Retina (tissue), 1 donor: ENCODE measurements at places on chromosomes 13 and 19.

- no peak for DNase-seq
Measured at GRCh38 chr13:30751183-30751933, 16.0 kb downstream of the ALOX5AP start.

DNA sequence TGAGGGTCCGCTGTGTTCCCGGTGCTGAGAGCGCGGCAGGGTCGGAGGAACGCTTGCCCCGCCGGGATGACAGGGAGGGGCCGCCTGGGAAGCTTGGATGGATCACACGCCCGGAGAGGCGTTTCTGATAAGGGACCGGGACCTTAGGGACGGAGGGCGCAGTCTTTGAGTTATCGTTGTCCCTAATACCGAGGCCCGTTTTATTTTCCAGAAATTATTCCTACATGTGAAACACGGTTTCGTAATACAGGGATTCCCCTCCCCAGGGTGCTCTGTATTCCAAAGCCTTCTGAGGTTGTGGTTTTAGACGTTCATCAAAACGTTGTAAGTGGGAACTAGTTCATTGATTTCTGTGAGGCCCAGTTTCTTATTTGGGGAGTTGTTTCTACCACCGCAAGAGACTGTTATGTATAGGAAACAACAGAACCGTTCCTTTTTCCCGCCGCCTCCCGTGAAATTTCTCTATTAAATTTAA is 752 bp downstream of the PDCD5 start:
- no peak for DNase-seq

DNA sequence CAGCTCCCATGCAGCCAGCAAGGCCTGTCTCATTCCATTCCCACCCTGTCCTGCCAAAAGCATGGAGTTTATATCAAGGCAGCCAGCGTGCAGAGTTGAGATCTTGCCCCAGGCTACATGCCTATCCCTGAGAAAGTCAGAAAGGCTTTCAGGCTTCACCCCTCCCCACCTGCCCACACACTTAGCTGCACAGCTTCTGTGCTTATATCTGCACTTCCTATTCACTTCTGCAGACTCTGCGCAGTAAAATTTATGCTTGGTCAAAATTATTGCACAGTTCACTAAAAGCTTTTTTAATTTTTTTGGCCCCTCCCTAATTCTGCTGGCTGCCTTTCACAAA is 12.5 kb upstream of the ZNF675 start:
- DNase-seq: no peak

DNA sequence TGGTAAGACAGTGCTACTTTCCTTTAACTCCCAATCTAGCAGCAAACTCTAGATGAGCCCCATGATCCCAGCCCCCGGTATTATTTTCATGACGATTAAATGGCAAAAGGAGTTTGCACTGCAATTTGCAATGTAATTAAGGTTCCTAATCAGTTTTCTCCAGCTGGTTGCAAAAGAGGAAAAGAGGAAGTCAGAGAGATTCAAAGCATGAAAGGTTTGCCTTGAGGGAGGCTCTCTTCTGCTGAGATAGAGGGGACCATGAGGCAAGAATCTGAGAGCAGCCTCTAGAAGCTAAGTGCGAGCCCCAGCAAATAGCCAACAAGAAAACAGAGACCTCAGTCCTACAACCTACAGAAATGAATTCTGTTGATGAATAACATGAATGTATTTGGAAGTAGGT is 527.1 kb downstream of the UQCRFS1 start:
- DNase-seq: no peak

DNA sequence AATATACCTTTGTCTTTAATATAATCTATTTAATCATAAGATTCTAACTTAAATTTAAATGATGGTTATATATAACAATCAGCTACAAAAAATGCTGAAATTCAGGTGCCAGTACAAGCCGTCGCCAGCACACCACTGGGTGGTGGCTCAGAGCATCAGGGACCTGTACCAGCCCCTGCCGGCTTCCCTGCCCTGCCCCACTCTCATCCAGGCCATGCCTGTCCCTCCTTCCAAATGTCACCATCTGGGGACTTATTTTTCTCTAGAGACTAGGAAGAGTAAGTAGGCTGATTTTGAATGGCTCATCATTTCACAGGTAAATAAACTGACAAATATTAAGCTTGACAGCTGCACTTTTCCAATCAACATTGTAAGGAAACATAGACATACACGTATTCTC is 1.6 kb downstream of the METTL21C start:
- DNase-seq: no peak

- peak; percentile 65 for DNase-seq
Measured at GRCh38 chr19:2239771-2240770, 3.4 kb downstream of the SF3A2 start.

GRCh38 chr13:61728471-61728870 is 312.8 kb upstream of the PCDH20 start:
- no peak for DNase-seq

DNA sequence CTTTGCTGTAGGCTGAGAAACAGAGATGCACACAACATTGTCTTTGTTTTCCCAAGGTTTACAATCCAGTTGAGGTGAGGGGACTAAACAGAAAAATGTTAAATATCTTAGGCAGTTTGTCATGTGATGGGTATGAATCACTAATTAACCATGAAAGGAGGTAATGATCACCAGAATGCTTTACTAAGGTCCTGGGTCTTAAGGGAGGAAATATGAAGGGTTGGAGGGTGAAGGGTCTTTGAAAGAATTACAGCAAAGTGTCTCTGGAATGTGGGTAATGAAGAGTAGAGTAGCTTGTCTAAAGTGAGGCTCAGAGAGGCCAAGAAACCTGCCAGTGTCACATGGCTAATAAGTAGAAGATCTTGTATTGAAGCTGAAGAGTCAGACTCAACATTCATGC is 19.0 kb downstream of the BIVM start:
- DNase-seq: no peak

DNA sequence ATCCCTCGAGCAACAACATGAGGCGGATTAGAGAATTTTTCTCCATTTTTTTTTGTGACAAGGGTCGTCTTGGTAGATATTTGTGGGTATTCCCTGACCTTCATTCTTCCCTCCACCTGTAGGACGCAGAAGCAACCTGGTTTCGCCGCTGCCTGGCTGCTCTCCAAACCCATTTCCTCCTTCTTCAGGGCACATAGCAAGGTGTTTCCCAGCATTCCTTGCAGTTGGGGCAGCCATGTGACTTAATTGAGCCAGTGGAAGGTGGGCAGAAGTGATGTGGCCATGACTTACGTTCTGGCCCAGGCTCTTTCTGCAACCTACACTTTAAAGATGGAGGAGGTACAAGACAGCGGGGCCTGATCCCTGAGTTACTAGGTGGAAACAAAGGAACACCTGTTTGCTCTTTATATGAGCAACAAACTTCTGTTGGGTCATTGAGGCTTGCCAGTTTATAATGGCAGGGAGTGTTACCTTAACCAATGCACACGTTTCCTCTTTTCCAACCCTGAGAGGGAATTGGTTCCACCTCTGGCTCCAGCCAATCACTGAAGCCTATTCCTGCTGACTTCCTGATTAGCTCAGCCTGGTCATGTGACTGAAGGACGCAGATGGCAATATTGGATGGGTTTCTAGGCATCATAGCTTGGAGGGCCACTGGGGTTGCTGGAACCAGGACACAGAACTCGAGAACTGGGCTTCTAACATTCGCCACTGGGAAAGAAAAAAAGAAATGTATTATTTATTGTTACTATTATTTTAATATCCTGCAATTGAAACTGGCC is 30.8 kb upstream of the ZNRF4 start:
- DNase-seq: no peak

DNA sequence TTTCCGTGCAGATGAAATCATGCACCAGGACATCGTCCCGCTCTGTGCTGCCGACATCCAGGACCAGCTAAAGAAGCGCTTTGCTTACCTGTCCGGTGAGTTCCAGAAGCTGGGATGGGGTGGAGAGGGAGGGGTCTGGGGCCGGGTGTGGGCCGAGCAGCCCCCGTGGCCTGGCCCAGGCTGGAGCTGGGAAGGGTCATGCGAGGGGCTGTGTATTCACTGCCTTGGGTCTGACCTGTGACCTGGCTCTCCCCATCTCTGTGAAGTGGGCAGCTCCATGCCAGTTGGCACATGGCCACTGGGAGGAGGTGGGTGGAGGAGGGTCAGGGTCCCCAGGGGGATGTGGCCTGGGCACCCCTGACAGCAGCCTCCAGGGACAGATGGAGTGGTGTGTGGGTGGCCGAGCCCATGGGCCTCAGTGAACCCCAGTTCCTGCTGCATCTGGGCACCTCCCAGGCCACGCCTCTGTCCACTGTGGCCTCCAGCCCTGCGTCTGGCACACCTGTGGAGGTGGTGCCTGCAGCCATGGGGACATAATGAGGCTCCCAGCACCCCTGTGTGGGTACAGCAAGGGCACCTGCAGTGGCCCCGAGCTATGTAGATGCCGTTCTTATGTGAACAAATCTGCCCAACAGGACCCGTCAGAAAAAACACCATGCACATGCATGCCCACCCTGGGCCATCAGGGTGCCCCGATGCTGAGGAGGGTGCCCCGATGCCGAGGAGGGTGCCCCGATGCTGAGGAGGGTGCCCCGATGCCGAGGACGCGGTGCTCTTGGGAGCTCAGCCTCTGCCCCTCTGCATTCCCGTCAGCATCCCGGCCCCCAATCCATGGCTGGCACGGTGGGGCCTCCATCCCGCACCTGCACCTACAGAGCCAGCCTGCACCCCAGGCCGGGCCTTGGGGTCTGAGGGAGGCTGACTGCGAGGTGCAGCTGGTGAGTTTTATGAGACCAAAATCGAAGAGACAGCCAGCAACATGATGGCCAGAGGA is 46.0 kb downstream of the MCF2L start:
- no peak for DNase-seq

GRCh38 chr13:104301171-104301975 is 1235.2 kb upstream of the SLC10A2 start:
- DNase-seq: no peak

GRCh38 chr13:110245416-110245899 is 61.5 kb downstream of the COL4A1 start:
- DNase-seq: no peak

GRCh38 chr13:23652909-23653726 is 82.9 kb downstream of the TNFRSF19 start:
- DNase-seq: no peak

DNA sequence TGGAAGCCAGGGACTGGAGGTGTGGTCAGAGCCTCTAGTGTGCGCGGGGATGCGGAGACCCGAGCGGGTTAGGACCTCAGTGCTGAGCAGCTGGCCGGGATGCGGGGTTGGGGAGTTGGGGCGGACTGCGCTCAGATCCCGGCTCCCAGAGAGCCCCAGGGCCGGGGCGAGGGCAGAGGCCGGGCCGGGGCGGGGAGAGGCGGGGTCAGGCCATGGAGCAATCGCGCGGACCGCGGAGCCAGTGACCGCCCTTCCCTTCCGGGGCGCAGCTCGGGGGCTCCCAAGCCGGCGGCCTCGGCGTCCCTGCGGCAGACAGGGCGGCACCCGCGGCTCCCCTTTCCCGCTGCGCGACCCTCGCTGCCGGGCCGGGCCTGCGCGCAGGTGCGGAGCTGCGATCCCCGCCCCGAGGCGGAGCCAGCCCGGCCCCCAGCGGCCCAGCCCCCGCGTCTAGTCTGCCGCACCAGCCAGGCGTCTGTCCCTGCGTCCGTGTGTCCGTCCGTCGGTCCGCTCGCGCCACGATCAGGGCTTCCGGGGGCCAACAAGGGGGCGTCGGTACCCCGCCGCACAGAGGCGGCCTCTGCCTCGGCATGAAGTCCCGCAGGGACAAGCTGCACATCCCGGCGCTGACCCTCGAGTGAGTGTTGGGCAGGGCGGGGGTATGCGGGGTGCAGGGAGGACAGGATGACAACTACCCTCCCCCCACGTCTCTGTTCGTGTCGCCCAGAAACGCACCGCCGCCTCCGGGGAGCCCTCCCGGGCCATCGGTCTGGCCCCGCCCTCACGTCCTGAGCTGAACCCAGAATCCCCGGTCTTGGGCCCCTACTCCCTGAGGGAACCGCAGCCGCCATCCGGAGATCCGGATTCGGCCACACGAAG is 12.4 kb downstream of the MAST3 start:
- peak; percentile 61 for DNase-seq

DNA sequence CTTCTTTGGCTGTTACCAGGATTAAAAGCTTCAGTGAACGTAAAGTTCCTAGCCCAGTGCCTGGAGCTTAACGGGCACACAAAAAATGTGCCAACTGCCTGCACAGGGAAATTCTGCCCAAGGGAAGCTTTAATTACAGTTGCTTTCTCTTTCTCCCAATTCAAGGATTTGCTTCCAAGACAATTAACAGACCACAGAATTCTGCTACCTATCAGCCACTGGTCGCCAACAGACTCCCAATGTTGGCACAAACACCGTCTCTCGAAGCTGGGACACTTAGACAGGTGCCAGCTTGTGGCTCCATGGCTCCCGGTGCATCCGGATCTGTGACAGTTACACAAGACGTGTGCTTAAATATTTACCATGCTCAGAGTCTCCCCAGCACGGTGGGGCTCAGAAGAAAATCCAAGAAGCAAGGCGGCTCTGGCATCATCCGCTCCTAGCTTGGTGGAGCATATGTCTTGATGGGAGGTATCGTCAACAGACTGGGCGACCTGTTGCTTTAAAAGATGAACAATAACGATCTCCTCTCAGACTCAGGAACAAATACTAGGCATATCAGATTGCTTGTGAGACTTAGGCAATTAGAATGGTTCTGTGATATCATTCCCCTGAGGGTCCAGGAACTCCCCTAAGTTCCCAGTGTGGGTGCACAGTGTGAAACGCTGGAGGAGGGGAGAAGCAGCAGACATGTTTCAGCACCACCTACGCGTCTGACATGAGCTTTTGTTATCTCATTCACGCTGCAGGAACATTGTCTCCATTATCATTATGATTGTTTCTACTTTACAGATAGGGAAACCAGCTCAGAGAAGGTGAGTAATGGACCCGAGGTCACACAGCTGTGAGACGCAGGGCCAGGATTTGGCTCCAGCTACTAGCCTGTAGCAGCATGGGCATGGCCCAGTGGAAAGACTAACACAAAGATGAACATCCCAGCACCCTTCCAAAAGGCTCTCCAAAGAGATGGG is 61.6 kb downstream of the ALOX5AP start:
- DNase-seq: no peak

DNA sequence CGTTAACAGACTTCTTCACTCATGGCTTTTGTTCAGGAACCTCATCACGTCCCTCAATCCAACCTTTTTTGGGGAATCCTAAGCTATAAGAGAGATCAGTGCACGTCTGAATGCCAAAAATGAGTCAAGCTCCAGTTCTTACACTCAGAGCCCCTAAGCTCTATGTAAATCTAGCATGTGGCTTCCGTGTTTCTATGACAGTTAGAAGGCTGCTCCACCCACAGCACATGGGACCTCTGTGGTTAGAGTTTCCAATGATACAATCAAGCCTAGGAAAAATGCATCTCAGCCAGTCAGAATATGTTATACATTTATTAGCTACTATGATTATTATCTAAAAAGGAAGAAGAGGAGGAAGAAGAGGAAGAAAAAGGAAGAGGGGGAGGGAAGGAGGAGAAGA is 135.9 kb downstream of the ENOX1 start:
- no peak for DNase-seq

DNA sequence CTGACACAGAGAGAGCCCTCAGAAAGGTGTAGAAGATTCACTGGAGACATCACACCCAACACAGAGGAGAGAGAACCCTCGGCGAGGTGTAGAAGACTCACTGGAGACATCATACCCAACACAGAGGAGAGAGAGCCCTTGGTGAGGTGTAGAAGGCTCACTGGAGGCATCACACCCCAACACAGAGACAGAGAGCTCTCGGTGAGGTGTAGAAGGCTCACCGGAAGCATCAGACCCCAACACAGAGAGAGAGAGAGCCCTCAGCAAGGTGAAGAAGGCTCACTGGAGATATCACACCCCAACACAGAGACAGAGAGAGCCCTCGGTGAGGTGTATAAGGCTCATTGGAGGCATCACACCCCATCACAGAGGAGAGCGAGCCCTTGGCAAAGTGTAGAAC is 826.5 kb downstream of the UQCRFS1 start:
- no peak for DNase-seq
